Activated naive CD4-positive, alpha-beta T cell treated with anti-CD3 and anti-CD28 coated beads, Interleukin-2, amount 10 ng/mL, durations not matched to agents 7 days and 5 days (primary cell): ENCODE measurements at places on chromosomes 5 and 9.

DNA sequence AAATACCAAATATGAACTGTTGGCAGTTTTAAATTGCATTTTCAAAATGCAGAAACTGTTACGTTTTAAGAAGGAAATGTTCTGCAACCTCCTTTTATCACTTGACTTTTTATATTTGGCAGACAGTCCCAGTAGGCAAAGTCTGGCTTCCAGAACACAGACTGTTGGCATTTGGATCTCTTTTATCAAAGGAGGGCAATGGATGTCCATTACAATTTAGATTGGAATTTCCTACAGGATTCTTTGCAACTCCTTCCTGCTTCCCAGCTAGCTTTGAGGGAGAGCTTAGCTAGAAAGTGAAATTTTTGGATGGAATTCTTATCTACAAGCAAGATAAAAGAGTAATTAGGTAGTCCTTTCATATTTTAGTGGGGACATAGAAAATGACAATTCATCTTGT is 142.6 kb downstream of the SLF1 start:
- DNase-seq: no peak

- no peak for DNase-seq
Measured at GRCh38 chr9:31520301-31521085, 864.0 kb upstream of the ACO1 start.

DNA sequence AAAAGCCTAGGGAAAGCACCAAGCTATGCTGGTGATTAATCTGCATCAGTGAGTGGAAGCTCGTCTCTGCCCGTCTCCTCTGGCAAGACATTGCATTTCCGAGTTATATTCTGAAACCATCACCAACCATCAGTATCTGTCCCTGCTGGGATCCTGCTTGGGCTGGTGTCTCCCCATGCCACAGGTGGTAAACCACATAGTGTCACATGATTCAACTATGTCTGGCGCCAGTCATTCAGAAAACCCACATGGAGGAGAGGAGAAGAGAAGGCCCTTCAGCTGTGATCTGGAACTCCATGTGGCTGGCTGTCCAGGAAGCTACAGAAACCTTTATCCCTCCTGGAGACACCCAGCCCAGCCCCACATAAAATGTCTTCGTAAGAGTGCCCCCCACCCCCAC is 4.8 kb downstream of the IL9 start:
- DNase-seq: no peak

- DNase-seq: no peak
Measured at GRCh38 chr5:137091472-137091871, 407.7 kb downstream of the SPOCK1 start.

DNA sequence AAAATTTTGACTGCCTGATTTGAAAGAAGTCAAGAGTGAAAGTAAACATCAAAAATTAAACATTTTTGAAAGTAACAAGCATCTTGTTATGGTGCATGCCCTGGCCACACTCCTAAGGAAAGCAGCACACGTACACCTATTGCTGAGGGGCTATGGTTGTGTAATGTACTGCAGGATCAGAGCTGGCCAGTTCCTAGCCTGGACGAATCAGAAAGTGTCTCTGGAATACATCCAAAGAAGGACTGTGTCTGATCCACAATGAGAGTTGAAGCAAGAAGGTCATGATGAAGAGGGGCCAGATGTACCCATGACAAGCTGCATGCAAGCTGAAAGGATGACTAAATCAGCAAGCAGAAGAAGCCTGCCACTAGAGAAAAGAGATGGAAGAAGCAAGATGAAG is 618.2 kb downstream of the TLE1 start:
- DNase-seq: no peak

- no peak for DNase-seq
Measured at GRCh38 chr5:117800261-117800660, 1188.1 kb downstream of the DTWD2 start.

DNA sequence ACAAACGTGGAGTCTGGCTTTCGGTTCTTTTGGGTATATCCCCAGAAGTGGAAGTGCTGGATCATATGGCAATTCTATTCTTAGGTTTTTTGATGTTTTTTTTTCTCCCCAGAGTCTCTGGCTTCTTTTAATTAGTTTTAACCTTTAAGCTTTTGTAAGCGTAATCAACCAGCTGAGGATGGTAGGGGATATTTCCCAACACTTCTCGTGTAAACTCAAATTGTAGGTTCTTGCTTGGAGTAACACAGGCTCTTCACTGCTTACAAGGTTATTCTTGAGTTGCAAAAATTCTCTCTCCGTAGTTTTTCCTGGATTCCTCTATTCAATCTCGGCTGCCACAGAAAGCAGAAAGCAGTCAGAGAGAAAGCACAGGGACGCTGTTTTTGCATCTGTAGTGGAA is 11.9 kb downstream of the LAMC3 start:
- no peak for DNase-seq
